ENCODE measurements at places on chromosomes 3 and 15.

GRCh38 chr3:87507753-87508152, 231.4 kb upstream of the POU1F1 start:
- no peak for DNase-seq

- DNase-seq = no peak
Measured at GRCh38 chr3:34077417-34078195, 279.2 kb downstream of the PDCD6IP start.

DNA sequence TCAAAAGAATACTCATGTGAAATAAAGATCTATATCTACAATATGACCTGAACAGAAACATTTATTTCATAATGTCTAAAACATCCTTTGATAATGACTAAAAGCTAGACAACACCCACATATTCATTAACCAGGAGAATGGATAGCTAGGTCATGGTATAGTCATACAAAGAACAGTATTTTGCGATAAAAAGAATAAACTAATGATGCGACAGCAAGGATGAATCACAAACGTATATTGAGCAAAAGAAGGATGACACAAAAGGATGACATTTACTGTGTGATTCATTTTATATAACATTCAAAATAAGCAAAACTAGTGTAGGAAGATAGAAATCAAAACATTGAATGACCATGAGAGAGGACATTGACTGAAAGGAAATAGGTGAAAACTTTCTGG, 1233.1 kb downstream of the OTOL1 start:
- no peak for DNase-seq

- peak; percentile 10 for DNase-seq
Measured at GRCh38 chr3:186261638-186262037, 100.4 kb downstream of the DGKG start.

DNA sequence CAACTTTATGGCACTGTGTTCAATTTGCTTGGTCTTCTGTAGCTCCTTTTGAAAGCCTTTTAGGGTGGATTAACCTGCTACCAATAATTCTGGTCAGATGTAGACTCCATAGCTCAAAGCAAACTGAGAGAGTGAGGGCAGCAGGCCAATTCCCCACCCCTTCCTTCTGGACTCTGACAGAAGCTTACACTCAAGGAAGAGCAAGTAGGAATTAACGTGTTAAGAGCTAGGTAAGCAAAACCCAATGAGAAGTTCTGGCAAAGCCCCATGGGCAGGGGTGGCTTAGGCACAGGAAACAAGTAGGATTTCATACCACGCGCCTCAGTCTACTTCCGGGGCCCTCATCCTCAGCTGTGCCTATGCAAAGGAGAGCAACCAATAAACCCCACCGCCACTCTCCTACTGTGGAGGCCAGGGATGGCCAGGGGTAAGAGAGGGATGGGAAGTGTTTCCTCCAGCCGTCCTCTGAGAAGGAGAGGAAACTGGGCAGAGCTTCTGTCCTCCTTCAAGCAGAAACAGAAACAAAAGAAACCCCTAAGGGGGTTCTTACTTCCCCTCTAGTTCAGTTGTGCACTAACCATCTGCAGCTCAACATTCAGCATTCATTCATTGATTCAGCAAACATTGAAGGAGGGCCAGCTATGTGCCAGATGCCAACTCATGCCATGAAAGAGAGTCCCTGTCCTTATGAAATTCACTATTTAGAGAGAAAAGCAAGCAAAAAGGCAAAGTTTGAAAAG, 12.6 kb downstream of the CCR5 start:
- DNase-seq = no peak

DNA sequence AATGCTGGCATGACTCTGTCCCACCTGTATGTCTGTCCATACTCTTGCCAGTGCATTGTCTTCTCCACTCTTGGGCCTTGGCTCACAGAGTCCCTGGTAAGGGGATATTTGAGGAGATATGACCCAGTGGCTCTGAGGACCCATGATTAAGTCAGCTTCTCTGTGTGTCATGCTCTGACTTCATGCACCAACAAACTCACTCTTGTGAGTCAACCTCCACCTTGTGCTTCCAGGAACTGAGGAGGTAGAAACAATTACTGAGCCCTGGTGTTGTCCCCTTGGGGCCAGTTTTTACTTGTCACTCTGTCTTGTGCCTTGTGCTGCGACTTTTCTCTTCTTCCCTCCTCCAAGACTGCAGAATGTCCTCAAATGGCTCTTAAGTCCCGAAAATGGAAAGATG, 127.1 kb downstream of the ABHD5 start:
- DNase-seq = no peak

GRCh38 chr3:16301507-16301906, 36.5 kb downstream of the OXNAD1 start:
- peak; percentile 56 for DNase-seq

GRCh38 chr15:85004550-85004949, 22.9 kb downstream of the PDE8A start:
- DNase-seq = no peak

DNA sequence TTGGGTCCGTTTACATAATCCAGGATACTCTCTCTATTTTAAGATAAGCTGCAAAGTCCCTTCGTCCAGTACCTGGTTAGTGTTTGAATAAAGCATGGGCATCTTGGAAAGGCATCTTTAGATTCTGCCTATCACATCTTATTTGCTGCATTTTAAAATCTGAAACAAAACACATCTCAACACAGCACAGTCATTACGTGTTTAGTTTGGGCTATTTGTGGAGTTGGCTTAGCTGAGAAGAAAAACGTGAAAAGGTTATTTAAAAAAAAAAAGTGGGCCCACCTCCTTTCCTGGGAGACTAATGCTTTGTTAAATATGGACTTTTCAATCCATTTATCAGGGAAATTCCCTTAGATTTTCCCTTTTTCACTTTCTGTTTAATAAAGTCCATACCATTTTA, 174.5 kb upstream of the WNT5A start:
- no peak for DNase-seq

- DNase-seq = no peak
Measured at GRCh38 chr3:40623567-40623966, 98.8 kb downstream of the ZNF621 start.

DNA sequence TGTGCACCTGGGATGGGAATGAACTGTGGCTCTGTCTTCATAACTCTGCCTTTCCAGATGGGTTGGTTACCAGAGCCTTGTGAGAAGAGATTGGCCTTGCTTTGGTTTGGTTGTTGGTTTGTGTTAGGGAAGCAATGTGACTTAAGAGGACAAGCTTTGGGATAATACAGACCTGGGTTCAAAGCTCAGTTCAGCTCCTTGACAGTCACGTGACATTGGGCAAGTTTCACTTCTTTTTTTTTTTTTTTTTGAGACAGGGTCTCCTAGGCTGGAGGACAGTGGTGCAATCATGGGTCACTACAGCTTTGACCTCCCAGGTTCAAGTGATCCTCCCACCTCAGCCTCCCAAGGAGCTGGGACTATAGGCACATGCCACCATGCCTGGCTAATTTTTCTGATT, 42.7 kb downstream of the CORO2B start:
- DNase-seq = no peak

GRCh38 chr3:134693226-134693625, 42.4 kb upstream of the KY start:
- DNase-seq = no peak

- DNase-seq = no peak
Measured at GRCh38 chr15:91498046-91498748, 355.3 kb upstream of the SLCO3A1 start.

- DNase-seq = no peak
Measured at GRCh38 chr3:64358176-64358575, 132.9 kb upstream of the PRICKLE2 start.

DNA sequence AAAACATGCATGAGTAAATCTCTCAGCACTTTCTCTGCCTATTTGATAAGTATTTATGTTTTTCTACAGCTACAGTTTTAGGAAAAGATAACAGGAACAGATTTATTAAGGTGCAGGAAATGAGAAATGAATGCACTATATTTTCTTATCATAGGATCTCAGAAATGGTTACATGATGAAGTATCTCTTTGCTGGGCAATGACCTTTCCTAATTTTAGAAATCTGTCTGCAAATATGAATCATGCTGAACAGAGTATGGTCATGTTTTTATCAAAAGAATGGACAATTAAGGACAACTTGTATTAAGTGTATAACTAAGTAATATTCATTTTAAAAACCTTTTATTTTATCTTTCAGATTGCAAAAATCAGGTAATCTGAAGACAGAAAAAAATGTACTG, 53.8 kb upstream of the SPPL2A start:
- no peak for DNase-seq

GRCh38 chr3:18618723-18619122, 193.6 kb upstream of the SATB1 start:
- DNase-seq = no peak

GRCh38 chr3:99896482-99896881, 78.8 kb downstream of the CMSS1 start:
- peak; percentile 4 for DNase-seq

GRCh38 chr3:109851854-109852253, 514.5 kb upstream of the DPPA4 start:
- no peak for DNase-seq

DNA sequence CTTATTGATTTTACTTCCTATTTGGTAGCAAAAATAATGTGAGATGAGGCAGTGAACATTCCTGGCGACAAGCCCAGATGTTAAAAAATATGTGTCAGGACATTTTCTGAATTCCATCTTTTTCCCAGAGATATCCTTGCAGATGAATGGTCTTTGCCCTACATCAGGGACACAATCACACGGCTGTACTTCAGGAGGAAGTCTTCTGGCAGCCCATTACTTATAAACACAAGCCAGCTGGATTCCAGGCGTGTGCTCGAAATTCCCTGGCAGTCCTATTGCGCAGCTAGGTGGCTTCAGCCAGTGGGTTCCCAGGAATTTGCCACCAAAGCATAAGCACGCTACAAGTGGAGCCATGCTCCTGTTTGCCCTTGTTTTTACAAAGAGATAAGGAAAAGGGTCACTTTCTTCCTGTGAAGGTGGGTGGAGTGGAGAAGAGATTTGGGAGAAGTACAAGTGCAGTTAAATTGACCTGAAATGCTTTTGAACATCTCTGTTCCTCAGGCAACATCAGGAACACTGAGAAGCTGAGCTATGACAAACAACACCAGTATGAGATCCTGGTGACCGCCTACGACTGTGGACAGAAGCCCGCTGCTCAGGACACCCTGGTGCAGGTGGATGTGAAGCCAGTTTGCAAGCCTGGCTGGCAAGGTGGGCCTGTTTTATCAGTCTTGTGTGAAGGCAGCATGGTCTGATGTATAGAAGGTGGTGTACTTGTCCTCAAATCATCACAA, 257.1 kb upstream of the TRIM42 start:
- no peak for DNase-seq

DNA sequence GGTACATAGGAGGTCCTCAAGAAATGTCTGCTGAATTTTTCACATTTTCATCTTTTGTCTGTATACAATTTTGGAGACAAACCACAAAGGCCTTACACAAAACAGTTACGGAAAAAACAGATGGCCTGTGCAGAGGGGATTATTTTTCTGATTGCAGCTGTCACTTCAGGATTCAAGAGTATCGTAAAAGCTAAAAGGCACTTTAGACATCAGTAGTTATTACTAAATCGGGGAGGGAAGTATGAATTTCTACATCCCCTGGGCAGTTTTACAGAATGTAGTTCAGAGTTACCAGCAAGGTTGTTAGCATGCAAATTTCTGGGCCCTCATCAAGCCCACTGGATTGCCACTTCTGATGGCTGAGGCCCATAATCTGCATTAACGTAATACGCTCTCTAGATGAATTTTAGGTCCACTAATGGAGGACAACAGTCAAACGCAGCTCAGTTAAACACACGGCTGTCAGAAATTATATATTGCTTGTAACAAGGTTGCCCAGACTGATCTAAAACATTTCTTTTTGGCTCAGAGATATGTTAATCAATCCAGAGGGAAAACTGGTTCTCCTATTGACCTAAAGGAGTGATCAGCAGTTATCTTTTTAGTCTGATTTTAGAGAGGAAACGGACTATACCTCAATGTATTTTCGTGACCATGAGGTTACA, 1.1 kb downstream of the RIOX2 start:
- DNase-seq = peak; percentile 30

DNA sequence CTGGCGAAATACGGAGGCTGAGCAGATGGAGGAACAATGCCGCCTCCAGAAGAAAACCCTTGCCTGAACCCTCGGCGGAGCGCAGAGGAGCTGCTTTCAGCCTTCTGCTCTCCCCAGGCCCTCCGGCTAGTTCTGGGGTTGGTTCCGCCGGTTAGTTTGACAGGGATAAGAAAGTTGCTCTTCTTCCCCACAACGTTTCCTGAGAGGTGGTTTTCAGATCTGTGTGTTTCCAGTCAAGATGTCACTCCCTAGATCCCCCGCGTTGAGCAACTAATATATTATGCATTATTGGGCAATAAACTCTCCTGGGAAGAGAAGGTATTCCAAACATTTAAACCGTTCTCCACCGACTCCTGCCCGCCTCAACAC, 551 bp downstream of the NLGN1 start:
- DNase-seq = no peak

- DNase-seq = no peak
Measured at GRCh38 chr15:80442728-80443403, 38.7 kb downstream of the ARNT2 start.

GRCh38 chr3:8525893-8526292, 24.3 kb downstream of the LMCD1 start:
- peak; percentile 3 for DNase-seq

- no peak for DNase-seq
Measured at GRCh38 chr15:37122703-37123102, 22.4 kb upstream of the MEIS2 start.

- no peak for DNase-seq
Measured at GRCh38 chr3:20236603-20237002, 50.6 kb upstream of the SGO1 start.
